T-helper 1 cell (primary cell): ENCODE measurements at places on chromosomes 11 and 22.

DNA sequence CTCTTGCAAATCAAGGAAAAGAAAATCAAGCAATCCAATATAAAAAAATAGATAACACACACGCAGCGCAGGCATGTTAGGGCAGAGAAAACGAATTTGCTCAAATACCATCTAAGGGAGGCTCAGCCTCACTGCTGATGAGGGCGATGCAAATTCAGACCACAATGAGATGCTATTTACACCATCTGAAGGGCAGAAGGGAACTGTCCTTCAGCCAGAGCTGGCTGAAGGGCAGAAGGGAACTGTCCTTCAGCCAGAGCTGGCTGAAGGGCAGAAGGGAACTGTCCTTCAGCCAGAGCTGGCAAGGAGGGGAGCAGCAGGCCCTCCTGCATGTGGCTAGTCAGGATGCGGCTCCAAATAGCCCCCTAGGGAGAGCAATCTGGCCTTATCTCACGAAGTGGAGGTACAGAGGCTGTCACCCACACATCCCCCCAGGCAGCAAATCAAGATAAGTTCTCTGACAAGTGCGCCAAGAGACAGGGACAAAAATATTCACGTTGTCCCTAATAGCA lies 7.6 kb upstream of the SLC39A13 start:
- DNase-seq = no peak

DNA sequence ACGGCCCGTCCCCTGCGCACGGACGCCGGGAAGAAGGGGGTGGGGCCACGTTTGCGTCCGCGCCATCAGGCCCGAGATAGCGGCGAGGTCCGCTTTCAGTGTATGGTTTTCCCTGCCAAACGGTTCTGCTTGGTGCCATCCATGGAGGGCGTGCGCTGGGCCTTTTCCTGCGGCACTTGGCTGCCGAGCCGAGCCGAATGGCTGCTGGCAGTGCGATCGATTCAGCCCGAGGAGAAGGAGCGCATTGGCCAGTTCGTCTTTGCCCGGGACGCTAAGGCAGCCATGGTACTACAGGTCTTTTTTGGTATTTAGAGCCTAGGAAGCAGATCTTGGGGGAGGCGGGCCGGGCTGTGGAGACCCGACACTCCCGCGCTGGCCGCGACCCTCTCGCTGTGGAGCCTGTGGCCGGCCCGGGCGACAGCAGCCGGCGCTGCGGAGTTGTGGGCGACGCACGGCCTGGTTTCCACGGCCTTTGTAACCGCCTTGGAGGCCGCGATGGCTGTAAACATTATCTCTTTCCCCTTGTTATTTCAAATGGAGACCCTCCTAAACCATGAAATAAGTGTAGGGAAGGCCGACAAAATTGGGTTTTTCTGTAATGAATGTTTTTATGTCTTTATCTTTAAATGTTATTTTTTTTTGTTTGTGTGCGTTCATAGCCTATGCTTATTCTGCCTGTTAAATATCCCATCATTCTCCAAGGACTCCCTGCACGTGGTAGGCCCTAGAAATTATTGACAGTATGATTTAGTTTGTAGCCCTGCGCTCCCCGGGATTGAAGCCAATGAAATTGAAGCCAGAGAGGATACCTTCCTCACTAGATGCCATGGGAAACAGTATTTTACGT lies at the start of gene AASDHPPT:
TSS of gene AASDHPPT (plus strand) at position 54 of the 847 bp plus-strand sequence. CDS start at position 103, 49 bp downstream.
- no peak for DNase-seq

DNA sequence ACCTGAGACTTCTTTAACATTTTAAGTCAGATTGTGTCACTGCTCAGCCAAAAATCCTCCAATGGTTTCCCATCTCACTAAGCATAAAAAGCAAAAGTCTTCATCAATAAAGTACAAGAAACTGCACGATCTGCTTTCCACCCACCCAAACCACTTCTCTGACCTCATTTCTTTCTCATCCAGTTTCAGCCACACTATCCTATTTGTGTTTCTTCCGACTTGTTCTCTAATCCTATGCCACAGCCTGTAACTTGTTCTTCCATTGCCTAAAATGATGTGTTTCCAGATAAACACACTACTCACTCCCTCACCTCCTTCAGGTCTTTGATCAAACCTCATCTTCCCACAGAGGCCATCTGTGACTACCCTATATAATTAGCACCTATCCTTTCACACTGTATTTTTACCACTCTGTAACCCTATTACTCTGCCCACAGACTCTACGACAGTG lies 28.4 kb downstream of the ARHGAP32 start:
- no peak for DNase-seq

- DNase-seq = no peak
These were observed 9.2 kb downstream of the ADORA2A start for GRCh38 chr22:24436553-24436952.

DNA sequence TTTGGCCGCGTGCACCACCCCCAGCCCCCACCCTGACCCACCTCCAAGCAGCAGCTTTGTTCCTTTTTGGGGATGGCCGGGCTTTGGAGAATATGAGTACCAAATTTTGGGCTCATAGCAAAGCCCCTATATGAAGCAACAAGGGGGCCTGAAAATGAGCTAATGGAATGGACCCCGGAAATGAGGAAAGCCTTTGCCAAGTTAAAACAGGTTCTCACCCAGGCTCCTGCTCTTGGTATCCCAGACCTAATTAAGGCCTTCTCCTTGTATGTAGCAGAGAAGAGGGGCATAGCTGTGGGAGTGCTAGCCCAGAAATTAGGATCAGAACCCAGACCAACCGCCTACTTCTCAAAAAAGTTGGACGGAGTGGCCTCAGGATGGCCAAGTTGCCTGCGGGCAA lies 87.0 kb downstream of the PIWIL4 start:
- DNase-seq = no peak

GRCh38 chr11:63738720-63739360 lies 29.7 kb downstream of the ZFTA start:
- DNase-seq = peak; percentile 14
